Neural crest cell (in vitro differentiated cells): ENCODE measurements at places on chromosomes 4 and X. TPM values are rescaled to one million over a fixed set of nuclear protein-coding genes. Genes with fewer than 3 reads are reported as not detected.

The MAGEC3 gene
- not detected in 2 replicates for total RNA-seq

The ZNF141 gene
- 36.3 and 36.5 TPM in 2 replicates for total RNA-seq

The RPS6KA6 gene
- total RNA-seq = 7.8 and 8.8 TPM in 2 replicates

- no peaks in the 10 kb centered on the region for H3K4me1 ChIP-seq
- H3K27ac ChIP-seq = no peak overlapping the region
- no peaks in the 10 kb centered on the region for H3K27me3 ChIP-seq
- peaks cover 3% of the 10 kb centered on the region for H3K36me3 ChIP-seq
These were observed 34.2 kb downstream of the LDB2 start for GRCh38 chr4:16864199-16864598.

The RAB9A gene
- 11.6 and 14.7 TPM in 2 replicates for total RNA-seq

DNA sequence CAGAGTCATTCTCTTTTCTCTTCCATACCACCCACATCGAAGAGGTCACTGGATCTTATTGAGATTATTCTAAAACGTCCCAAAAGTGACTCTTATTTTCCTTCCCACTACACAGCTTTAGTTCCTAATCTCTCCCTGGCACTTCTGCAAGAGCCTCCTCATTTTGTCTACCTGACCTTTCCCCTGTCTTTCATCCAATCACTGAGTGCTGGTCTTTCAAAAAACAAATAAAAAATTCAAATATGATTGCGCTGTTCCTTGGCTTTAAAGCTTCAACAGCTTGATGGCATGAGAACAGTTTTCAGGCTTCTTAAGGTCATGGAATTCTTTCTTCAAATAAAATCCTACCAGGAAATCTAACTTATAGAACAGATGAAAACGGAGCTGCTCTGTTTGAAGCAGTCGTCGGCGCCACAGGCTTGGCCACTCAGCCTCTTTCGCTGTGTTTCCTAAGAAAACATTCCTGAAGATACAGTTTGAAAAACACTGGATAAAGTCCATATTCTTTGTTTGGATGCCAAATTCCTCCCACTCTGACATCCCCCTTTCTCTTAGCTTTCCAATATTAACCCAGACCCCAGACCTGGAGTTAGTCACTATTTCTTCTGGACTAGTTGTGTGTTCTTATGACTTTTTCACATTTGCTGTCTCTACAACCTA, 12.5 kb downstream of the SYTL5 start:
- H3K27ac ChIP-seq = no peak overlapping the region
- no peak for DNase-seq
- H3K36me3 ChIP-seq = no peaks in the 10 kb centered on the region
- H3K27me3 ChIP-seq = no peaks in the 10 kb centered on the region

DNA sequence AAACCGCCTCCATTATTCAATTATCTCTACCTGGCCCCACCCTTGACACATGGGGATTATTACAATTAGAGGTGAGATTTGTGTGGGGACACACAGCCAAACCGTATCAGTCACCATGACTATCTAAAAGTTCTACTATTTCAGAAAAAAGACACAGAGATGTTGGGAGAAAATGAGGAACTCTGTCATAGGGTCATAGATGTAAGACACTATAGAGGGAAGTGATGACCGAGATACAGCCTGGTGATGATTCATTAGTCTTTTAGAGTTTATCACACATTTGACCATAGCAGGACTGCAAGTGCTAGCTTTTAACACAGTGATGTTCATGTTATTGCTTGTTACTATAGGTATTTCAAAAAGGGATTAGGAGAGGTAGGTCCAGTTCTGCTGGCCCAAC, 357.0 kb upstream of the AADAT start:
- no peak overlapping the region for H3K4me3 ChIP-seq
- H3K36me3 ChIP-seq = no peaks in the 10 kb centered on the region
- H3K4me1 ChIP-seq = no peaks in the 10 kb centered on the region
- H3K27me3 ChIP-seq = no peaks in the 10 kb centered on the region

The EGF gene
- total RNA-seq = 0.84 and 1.2 TPM in 2 replicates

The NOX1 gene
- not detected in 2 replicates for total RNA-seq
